ENCODE measurements at places on chromosomes 11 and 22. TPM values are rescaled to one million over a fixed set of nuclear protein-coding genes. Genes with fewer than 3 reads are reported as not detected.

The CABP4 gene
- not detected for total RNA-seq

The C11orf97 gene
- total RNA-seq, result not detected

- no peaks in the 10 kb centered on the region for H3K27me3 ChIP-seq
- H3K4me1 ChIP-seq, result peaks cover 9% of the 10 kb centered on the region
- peak; percentile 81 for DNase-seq
- no peak overlapping the region for H3K27ac ChIP-seq
- no peaks in the 10 kb centered on the region for H3K36me3 ChIP-seq
- no peak overlapping the region for H3K4me3 ChIP-seq
Measured at GRCh38 chr11:130413405-130414106, 14.9 kb downstream of the ADAMTS8 start.

The MISFA gene
- total RNA-seq, result 2.4 TPM

DNA sequence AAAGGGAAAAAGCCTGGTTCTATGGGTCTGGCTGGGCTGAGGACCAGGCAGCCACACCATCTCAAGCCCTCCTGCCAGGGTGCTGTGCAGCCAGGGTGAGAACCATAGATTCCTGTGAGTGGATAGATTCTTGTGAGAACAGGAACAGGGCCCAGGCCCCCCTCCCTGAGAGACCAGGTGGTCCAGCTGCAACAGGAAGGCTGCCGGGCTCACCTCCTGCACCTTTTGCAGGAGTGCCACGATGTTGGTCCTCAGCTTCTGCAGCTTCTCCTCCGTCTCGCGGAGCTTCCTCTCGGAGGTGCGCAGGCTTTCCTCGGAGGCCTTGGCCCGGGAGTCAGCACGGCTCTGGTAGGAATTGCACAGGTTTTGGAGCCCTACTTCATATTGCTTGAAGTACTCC is 40.8 kb downstream of the MORC2 start:
- DNase-seq, result no peak
- H3K27ac ChIP-seq, result no peak overlapping the region
- H3K4me3 ChIP-seq, result no peak overlapping the region
- no peaks in the 10 kb centered on the region for H3K27me3 ChIP-seq

DNA sequence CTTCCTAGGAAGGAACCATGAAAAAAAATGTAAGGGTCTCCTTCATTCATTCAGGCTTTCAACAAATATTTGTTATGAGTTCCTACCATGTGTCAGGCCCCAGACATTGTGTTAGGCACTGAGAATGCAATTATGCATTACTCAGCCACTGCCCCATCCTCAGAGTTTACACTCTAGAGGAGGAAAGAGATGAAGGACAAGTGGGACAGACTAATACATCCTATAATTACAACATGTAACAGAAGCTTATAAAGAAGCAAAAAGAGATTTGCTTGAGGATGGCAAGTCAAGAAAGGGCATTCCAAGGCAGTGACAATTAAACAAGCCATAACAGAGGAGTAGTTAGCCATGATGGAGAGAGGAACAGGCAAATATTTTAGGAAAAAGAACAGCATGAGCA is 78.6 kb downstream of the FAM168A start:
- no peak overlapping the region for H3K27ac ChIP-seq
- H3K4me1 ChIP-seq, result peaks cover 6% of the 10 kb centered on the region
- H3K4me3 ChIP-seq, result no peak overlapping the region
- no peak for DNase-seq

- no peaks in the 10 kb centered on the region for H3K27me3 ChIP-seq
- peaks cover 25% of the 10 kb centered on the region for H3K36me3 ChIP-seq
- DNase-seq, result peak; percentile 8
- no peak overlapping the region for H3K27ac ChIP-seq
- H3K4me3 ChIP-seq, result no peak overlapping the region
- peaks cover 2% of the 10 kb centered on the region for H3K4me1 ChIP-seq
Measured at GRCh38 chr11:47329987-47330931, 22.2 kb downstream of the MYBPC3 start.

DNA sequence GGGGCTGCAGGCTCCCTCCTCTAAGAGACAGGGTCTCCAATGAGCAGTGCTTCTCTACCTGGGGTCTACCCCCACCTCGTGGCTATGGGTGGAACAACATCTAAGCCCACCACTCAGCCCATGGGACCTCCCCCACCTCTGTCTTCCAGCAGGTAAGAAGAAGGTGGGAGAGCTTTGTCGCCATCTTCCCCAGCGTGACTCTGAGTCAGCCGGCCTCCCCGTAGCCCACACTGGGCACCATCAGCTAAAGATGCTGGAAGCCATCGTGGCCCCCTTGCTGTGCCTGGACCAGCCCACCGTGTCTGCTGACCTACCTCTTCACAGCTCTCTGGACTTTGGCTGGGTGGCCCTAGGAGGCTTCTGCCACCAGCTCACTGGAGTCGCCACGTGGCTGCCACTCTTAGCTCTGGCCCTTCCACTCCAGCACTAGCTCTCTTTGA is 944 bp downstream of the C11orf86 start:
- H3K4me3 ChIP-seq, result no peak overlapping the region
- H3K27me3 ChIP-seq, result no peaks in the 10 kb centered on the region
- no peaks in the 10 kb centered on the region for H3K36me3 ChIP-seq
- H3K27ac ChIP-seq, result peak overlapping the region; percentile 66

The OR5L2 gene
- total RNA-seq, result not detected

The OR9I1 gene
- not detected for total RNA-seq

DNA sequence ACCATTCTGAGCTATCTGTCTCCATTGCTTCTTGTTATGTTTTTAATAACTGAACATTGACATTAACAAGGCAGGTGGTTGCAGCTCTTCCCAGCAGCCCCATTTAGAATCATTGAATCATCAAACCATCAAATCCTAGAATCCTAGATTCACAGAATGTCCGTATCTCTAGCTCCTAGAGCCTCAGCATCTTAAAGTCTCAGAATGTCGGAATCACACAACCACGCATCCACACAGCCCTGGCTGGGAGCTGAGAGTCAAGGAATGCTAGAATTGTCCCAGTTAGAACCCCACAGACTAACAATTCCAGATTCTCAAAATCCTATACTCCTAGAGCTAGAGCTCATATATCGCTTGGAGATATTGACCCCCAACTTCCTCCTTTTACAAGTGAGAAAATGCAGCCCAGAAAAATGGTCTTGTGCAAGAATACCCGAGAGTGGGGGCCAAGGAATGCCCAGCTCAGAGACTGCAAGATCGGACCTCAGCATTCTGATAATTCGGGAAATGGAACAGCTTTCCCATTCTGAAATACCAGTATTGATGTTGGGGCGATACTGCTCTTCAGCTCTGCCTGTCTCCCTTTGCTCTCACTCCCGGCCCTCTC is 38.8 kb downstream of the PDE2A start:
- DNase-seq, result no peak
- peaks cover 19% of the 10 kb centered on the region for H3K27me3 ChIP-seq
- no peaks in the 10 kb centered on the region for H3K36me3 ChIP-seq
- H3K27ac ChIP-seq, result no peak overlapping the region

DNA sequence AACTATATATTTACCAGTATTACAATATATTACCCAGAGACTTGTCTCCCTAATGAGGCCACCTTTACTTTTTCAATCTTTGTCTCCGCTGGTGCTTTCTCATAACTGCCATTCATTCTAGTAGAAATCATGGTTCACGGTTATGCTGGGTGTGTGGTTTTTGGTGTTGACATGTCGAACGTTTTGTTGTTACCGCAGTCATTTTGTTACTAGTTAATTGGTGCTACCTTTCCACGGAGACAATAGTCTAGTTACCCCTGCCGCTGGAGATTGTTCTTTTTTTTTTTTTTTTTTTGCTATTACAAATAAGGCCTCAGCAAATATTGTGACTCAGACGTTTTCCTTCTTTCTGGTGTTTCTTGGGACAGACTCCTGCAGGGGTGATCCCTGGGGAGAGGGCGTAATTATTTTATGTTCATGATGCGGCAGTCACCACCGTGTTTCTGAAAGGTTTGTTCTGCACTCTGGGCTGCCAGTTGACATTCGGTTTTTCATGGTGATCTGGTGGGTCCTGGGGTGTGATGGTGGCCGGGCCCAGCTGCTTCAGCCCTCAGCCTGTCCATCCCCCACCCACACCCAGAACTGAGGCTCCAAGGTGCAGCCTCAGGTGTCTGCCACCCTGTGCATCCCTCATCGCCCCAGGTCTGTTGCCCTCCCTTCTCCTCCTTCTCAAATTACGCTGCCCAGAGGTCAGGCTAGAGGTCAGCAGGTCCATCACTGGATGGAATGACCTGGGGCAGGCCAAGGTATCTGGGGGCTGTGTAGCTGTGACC is 28.6 kb downstream of the LRP5 start:
- DNase-seq, result peak; percentile 36
- peaks cover 7% of the 10 kb centered on the region for H3K36me3 ChIP-seq
- no peaks in the 10 kb centered on the region for H3K27me3 ChIP-seq
- peak overlapping the region; percentile 68 for H3K27ac ChIP-seq
- H3K4me3 ChIP-seq, result no peak overlapping the region
- peaks cover 45% of the 10 kb centered on the region for H3K4me1 ChIP-seq

DNA sequence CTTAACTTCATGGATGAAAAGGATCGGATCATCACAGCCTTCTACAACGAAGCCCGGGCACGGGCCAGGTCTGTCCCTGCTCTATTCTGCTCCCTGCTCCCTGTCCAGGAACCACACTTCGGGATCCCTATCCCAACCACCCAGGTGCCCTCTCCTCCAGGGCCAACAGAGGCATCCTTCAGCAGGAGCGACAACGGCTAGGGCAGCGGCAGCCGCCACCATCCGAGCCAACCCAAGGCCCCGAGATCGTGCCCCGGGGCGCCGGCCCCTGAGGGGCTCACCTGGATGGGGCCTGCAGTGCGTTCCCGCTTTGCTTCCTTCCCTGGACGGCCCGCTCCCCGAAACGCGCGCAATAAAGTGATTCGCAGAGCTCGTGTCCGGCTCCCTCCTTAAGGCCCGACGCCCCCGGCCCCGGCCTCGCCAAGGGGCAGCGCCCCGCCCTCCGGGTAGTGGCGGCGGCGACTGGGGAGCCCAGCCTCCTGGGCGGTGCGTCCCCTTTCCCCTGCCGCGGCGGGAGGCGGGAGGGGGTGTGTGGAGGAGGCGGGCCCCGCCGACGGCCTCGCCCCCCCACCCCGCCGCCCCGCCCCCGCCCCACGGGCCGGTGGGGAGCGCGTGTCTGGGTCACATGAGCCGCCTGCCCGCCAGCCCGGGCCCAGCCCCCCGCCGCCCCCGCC is at the start of gene VEGFB:
Gene VEGFB (plus strand): TSS at position 672 of the 674 bp plus-strand sequence. CDS start 250 bp downstream, outside the sequence.
- H3K4me3 ChIP-seq, result peak within 1 kb of the TSS; percentile 73
- no peaks in the 10 kb centered on the region for H3K27me3 ChIP-seq
- peaks cover 25% of the 10 kb centered on the region for H3K36me3 ChIP-seq
- H3K4me1 ChIP-seq, result peaks cover 17% of the 10 kb centered on the region

DNA sequence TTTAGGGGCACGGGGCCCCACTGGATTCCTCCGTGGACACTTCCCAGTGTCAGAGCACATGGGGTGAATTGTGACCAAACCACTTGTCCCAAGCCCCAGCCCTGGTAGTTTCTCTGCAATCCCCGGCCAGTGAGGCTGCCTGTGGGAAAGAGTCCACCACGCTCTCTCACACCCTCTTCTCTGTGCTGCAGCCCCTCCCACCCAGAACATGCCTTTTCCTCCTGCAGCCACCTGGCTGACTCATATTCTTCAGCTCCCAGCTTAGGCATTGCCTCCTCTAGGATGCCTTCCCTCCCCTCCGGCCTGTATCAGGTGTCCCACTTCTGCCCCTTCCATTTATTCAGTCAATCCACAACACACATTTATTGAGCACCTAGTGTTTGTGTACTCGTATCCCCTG is 5.4 kb upstream of the RPS6KB2 start:
- peak overlapping the region; percentile 50 for H3K4me3 ChIP-seq
- peak; percentile 51 for DNase-seq
- H3K36me3 ChIP-seq, result no peaks in the 10 kb centered on the region
- no peak overlapping the region for H3K27ac ChIP-seq
- no peaks in the 10 kb centered on the region for H3K27me3 ChIP-seq

The LDHAL6A gene
- total RNA-seq, result not detected

DNA sequence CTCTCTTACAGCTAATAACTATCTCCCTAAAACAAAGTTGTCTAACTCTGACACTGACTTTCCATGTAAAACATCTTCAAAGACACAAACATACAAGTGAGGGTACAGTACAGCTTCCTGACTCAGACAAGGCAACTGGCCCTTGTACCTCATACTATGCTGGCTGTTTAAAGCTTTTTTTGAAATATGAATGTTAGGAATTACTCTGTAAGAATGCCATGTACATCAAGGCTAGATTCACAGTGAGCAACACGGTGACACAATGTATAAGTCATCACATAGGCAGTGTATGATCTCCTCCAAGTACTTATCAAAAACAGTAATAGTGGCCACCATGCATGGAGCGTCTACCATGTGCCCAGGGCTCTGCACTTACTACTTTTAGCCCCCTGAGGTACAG is 28.6 kb downstream of the ALG8 start:
- H3K27ac ChIP-seq, result peak overlapping the region; percentile 31
- peaks cover 57% of the 10 kb centered on the region for H3K36me3 ChIP-seq
- DNase-seq, result no peak

The FAM118A gene
- total RNA-seq, result 16.7 TPM

- H3K27ac ChIP-seq, result no peak overlapping the region
- H3K27me3 ChIP-seq, result no peaks in the 10 kb centered on the region
- H3K4me1 ChIP-seq, result no peaks in the 10 kb centered on the region
- H3K4me3 ChIP-seq, result no peak overlapping the region
Measured at GRCh38 chr11:108680271-108680670, 15.4 kb downstream of the DDX10 start.

DNA sequence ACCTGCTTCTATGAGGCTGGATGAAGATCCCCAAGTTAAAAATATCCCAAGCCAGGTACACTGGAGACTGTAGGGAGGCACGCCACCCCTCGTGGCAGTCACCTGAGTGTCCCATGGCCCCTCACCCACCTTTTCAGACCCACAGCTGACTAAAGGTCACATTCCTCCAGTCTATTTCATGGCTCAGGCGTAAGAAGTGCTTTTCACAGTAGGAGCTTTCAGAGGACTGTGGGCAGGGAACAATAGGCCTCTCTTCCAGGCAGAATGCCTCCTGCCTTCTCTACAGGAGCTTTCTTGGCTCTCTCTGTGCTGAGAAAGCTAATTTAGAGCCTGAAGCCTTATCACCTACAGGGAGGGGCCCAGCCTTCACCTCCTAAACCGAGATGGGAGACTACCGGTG is 73.8 kb downstream of the C11orf58 start:
- H3K4me3 ChIP-seq, result no peak overlapping the region
- no peaks in the 10 kb centered on the region for H3K27me3 ChIP-seq
- no peak overlapping the region for H3K27ac ChIP-seq
- no peaks in the 10 kb centered on the region for H3K36me3 ChIP-seq
- H3K4me1 ChIP-seq, result peaks cover 5% of the 10 kb centered on the region

The TSKU gene
- total RNA-seq, result 20.1 TPM

The ARHGEF17 gene
- total RNA-seq, result 27.6 TPM

DNA sequence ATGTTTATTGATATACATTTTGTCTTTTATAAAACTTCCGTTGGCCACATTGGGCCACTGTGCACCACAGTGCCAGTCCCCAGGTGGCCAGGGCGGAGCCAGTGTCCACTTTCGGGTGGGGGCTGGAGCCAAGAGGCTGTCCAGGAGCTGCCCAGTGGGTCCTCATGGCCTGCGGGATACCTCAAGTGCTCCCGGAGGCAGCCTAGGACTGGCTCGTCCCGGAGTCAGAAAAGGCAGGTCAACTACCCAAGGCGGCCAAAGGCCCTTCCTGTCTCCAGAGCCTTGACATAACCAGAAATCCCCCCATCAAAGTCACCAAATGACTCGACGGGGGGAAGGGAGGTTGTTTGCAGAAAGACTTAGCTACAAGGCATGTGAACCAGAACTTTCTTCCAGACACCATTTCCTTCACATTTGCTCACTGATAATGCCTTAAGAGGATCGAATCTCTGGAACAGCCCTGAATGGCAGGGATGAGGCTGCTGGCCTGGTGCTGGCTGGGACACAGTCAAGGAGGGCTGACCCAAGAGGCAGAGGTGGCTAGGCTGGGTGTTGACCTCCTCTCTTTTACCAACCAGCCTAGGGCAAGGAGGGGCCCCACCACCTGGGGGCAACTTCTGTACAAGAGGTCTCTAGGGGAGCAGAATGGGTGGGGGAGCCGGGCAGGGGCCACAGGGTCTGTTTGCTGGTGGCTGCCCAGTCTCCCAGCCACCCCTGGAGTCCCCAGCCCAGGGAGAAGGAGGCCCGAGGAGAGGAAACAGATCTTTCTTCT is 8.4 kb downstream of the MRGPRF start:
- H3K27ac ChIP-seq, result no peak overlapping the region
- no peak for DNase-seq
- H3K36me3 ChIP-seq, result no peaks in the 10 kb centered on the region

Measured in MCF 10A (cell line).